ENCODE measurements at places on chromosomes 1 and 21. TPM values are rescaled to one million over a fixed set of nuclear protein-coding genes. Genes with fewer than 3 reads are reported as not detected.

- DNase-seq = no peak
Observed at GRCh38 chr1:93275634-93276295, 69.9 kb upstream of the DR1 start.

DNA sequence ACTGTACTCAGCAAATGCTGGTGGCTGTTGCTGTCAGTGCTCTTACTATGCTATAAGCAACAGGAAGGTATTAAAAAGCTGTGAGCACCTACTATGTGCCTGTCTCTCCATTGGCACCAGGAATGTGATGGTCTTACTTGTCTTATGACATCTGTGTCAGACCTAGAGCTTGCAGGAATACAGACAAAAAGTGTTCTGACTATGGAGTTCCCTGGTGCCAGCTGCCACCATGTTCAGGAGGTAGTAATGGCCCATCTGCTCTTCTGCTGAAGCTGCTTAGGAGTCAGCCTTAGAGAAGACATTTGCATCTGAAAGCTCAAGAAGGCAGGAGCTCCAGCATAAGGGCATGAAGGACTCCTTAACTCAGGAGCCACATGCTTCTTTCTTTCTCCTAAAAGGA is 52.3 kb downstream of the MAB21L3 start:
- no peak for DNase-seq

DNA sequence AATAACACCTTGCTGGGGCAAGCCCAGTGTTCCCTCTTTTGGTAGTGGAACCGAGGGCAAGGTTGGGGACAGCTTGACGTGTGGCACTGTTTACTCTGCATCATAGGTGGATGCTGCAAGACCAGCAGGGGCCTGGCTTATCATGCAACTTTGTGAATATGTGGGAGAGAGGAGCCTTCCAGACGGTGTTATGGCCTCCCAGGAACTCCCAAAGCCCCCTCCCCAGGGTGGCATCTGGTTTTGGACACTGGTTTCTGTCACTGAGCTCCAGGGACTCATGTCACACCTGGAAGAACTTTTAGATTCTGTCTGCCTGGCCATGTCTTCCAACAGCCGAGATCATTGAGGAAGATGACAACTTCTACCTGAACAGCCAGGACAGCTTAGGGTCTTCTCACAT is 1.4 kb upstream of the TLR5 start:
- DNase-seq = no peak

DNA sequence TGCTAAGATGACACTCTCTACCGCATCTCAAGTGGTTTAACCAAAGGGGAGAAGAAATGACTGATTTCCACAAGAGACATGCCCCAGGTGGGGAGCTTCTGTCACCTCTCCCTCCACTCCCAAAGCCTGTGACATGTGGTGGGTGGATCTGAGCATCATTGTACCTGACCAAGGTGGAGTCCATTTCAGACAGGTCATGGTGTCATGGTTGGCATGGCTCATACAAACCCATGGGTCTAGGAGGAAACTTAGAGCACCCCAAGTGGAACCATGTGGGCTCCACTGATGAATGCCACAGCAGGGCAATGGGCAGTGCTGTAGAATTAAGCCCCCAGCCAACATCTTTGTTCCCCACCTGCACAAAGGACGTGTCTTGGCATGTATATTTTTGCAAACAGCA is 131.5 kb upstream of the EDN2 start:
- no peak for DNase-seq

The CRABP2 gene
- 39.0 TPM for total RNA-seq

The KLHDC7A gene
- not detected for total RNA-seq

The LIN28A gene
- total RNA-seq = not detected

Data from fibroblast of villous mesenchyme (primary cell).